ENCODE measurements at places on chromosomes 1 and 21. TPM values are rescaled to one million over a fixed set of nuclear protein-coding genes. Genes with fewer than 3 reads are reported as not detected.
A peak's percentile ranks its signal among the peaks of the same experiment; 100 is the strongest.

DNA sequence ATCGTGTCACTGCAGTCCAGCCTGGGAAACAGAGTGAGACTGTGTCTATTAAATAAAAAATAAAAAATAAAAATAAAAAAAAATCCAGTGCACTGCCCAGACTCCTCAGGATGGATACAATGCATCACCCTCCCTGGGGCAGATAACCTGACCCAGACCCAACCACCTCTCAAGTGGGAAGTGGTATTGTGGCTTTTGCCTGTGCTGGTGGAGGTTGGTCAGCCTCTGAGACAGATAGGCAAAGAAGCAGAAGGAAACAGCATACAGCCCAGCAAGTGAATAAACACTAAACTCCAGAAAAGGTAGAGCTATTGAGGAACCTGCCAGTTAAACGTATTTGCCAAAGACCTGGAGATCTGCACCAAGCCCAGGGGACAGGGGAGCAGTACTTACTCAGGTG lies 22.0 kb downstream of the HHIPL2 start:
- DNase-seq = no peak

DNA sequence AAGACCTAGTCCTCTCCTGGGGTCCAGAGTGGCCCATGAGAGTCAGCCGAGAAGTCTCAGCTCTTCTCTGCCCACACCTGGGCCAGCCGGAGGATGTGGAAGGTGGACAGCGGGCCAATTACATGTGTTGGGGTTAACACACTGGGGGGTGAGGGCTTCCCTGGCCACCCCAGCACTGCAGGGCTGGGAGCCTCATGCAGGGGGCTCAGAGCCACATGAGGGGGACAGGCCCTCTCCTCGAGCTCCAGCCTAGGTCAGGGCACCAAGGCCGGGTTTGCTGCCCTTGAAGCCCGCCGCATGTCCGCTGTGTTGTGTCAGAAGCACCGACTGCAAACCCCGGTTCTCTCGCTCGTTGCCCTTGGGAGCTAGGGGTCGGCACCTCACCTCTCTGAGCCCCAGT lies 30.5 kb downstream of the LHX4 start:
- no peak for DNase-seq

DNA sequence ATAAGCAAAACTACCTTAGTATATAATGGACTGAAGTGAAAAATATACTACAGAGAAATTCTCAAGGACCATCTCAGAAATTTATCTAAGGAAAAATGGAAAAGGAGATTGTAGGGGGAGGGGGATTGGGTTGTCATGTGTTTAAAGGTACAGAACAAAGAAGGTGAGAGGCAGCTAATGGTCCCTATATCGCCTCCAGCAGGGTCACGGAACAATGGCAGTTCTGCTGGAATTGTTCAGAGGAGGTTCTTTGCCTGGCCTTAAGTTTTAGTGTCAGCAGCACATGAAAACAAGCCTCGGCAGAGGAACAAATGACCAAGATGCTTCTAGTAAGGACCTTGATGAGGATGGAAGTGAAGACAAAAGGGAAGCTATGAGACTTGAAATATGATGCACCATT lies 42.0 kb upstream of the RGS2 start:
- DNase-seq = no peak

Gene INSRR
- total RNA-seq = not detected

Gene HMGCS2
- not detected for total RNA-seq

Gene ASTN1
- total RNA-seq = not detected

DNA sequence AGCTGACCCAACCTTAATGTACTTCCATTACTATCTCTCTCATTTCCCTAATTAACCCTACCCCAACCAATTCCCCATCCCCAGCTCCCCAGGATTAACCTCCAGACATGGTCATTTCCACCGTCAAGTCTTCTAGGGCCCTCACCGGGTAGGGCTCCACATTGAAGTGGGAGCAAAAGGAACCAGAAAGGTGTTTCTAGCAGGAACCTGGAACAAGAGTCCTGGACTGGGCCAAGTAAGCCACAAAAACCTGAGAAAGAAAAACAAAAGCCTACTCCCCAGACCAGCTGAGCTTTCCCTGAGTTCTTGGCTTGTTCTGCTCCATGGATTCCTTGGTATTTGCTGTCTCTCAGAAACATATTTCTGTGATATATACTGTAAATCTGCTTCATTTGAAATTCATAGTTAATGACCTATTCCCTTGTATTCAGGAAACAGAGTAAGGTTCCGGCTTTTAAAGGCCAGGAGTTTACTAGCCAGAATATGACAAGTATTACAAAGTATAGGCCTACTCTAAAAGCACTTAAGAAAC lies 58.4 kb downstream of the SYF2 start:
- DNase-seq = no peak

GRCh38 chr1:74824497-74825107 lies 91.7 kb downstream of the TYW3 start:
- no peak for DNase-seq

DNA sequence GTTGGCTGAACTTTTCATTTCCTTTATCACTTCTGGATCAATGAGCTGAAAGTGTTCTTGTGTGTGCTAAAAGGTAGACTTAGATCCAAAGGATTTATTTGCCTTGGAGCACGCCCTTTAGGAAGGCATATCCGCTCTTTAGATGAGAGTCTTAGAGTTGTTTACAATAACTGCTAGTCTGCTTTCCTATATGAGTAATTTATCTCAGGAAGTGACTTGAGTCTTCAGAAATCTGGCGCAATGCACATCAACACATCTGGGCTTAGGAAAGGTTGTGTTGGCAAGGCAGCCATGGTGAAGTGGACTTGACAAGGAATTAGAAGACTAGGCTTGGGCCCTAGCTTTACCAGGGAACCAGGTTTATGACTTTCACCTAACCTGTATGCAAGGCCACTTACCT lies 204.1 kb upstream of the PTGFR start:
- DNase-seq = peak; percentile 32

GRCh38 chr21:32021319-32021994 lies 148.6 kb downstream of the HUNK start:
- no peak for DNase-seq

Gene SPRR2B
- total RNA-seq = not detected

DNA sequence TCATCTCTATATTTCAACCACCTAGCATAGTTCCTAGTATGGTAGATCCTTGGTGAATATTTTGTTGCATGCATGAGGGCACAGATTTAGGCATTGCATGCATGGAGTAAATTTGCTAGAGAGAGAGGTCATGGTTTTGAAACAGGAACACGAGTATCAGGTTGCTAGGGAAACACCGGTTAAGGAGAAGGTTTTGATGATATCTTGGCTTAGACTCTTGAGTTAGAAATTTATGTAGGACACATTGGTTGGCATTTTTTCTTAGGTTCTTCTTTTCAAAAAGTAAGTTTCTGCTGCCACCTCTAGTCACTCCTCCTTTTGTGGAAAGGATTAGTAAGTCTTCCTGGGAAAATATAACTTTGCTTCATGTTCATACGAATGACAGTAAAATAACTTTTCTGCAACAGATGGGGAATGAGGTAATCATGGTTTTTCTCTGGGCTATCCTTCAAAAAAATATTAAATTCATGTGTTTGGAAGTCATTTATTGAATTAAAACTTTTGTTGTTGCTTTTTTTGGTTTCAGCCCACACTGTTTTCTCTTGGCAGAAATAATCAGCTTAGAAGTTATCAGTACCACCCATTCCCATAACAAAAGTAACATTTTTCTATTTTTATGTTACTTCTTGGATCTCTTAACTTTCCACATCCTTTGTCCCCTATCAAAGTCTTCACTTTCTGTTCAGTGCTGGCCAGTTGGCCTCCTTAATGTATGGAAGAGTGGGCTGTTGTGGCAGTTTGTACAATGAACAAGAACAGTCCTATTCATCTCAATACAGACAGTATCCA lies 97.3 kb downstream of the PLA2G4A start:
- DNase-seq = peak; percentile 19

- DNase-seq = no peak
Observed at GRCh38 chr1:161480381-161481035, 24.7 kb upstream of the FCGR2A start.

Gene HFM1
- not detected for total RNA-seq

Gene KLHDC7A
- total RNA-seq = not detected
